Cerebellar nuclear complex (tissue), 1 donor: ENCODE measurements at places on chromosomes 4 and X.

DNA sequence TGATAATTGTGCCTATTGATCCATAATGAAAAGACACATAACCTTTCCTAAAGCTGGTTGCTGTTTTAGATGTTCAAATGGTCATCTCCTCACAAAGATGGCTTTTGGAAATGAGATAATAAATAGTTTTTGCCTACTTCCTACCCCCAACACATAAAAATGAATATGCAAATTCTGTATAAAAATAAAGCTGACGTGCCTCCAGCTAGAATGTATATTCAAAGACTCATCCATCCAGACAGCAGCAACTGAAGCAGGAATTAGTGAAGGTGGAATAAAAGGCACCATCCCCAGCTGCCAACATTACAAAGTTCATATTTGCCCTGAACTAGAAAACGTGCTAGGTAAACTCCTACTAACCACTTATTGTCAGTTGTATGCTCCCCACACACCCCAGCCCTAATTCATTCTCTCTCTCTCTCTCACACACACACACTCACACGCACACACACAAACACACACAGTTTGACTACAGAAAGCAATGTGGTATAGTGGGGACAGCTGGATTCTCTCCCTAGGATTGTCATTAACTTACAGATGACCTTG is 53.6 kb downstream of the PCDH19 start:
- DNase-seq: no peak

DNA sequence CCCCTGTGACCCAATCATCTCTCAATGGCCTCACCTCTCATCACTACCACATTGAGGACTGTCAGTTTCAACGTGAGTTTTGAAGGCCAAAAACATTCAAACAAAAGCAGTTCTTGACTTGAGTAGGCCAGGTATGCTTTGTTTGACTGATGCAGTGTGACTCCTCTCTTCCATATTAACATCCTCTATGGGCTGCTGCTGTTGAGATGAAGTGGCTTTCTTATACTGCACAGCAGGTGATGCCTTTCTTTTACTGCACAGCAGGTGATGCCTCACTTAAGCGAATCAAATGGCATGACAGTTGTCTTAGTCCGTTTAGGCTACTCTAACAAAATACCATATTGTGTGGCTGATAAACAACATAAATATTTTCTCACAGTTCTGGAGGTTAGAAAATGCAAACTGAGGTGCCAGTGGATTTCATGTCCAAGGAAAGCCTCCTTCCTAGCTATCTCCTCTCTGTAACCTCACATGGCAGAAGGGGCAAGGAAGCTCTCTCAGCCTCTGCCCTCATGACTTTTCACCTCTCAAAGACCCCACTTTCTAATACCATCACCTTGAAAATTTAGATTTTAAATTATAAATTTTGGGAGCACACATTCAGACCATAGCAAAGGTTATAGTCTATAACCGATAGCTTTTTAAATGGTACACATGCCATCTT is 2267.9 kb upstream of the AGA start:
- no peak for DNase-seq

- no peak for DNase-seq
These were observed 98.6 kb downstream of the LARP7 start for GRCh38 chr4:112735474-112735951.

- DNase-seq: no peak
These were observed 109.5 kb upstream of the CBR4 start for GRCh38 chr4:169119536-169119935.

- no peak for DNase-seq
These were observed 684.5 kb downstream of the GRID2 start for GRCh38 chr4:92988301-92988700.

DNA sequence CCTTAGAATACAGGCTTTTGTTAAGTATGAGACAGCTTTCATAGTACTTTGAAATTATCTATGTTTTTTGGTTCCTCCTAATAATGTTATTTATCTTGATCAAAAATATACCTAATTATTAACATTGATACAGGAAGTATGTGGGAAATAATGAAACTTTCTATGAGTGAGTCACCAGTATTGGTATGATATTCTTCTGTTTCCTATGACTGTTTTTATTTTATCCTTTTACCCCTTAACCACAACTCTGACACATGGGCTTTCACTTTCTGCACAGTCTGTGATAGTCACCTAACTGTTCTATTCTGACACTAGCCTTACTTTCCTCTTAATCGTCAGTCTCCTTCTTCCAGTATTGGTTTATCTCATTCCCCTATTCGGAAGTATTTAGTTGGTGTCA is 4.7 kb downstream of the THAP9 start:
- no peak for DNase-seq

GRCh38 chr4:100679926-100680325 is 162.1 kb upstream of the EMCN start:
- DNase-seq: no peak

GRCh38 chr4:10006601-10007435 is 14.5 kb downstream of the SLC2A9 start:
- no peak for DNase-seq

GRCh38 chrX:39402158-39402557 is 600.9 kb downstream of the MID1IP1 start:
- no peak for DNase-seq

GRCh38 chrX:104254442-104255115 is at the start of gene ESX1:
Gene ESX1, minus strand, starts transcription at chrX:104254933. Its CDS starts 84 bp downstream, at chrX:104254849.
- DNase-seq: no peak

DNA sequence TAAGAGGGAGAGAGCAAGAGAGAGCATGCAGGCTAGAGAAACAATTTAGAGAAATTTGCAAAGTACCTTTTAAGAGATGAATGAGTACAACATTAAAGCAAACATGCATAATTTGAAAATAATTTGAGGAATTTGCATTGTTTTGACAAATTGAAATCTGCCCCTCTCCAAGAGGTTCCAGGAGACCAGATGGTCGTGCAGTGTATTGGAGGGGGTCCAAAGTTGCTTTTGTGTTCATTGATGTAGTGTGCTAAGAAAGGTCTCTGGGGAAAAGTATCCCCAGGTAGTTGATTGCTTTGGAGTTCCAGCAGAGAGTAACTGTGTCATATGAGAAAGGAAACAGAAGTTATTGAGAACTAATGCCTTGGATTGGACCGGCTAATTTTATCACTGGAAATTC is 635.0 kb upstream of the TENM3 start:
- no peak for DNase-seq

GRCh38 chr4:109649872-109650271 is 53.4 kb downstream of the CASP6 start:
- no peak for DNase-seq

GRCh38 chr4:69071286-69071685 is 25.0 kb upstream of the UGT2B7 start:
- no peak for DNase-seq

DNA sequence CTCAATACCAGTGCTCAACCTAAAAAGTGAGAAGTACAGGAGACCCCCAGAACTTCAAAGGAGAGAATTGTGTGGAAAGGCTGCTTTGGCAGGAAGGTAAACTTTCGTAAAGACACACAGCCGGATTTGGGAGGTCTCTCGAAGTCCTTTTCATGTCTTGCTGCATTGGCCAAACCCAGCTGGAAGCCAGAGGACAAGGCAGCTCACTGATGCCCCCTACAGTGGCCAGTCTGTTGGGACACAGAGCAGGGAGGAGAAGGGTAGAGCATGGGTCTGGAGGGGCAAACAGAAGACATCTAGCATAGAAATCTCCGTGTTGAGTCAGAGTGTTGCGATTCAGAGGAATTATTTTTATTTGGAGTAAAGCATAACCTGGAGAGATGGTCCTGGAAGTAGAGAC is 198.9 kb downstream of the ANK2 start:
- DNase-seq: no peak

GRCh38 chr4:14910411-14910810 is 91.9 kb upstream of the CPEB2 start:
- no peak for DNase-seq

DNA sequence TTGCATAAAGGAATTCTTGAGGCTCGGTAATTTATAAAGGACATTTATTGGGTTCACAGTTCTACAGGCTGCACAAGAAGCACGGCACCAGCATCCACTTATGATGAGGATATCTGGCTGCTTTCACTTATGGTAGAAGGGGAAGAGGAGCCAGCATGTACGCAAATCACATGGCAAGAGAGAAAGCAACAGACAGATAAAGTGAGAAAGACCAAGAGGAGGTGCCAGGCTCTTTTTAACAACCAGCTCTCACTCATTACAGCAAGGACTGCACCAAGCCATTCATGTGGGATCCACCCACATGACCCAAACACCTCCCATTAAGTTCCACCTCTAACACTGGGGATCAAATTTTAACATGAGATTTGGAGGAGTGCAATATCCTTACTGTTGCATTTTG is 1198.2 kb downstream of the ADGRL3 start:
- no peak for DNase-seq

GRCh38 chr4:76511947-76512346 is 76.9 kb downstream of the SHROOM3 start:
- DNase-seq: no peak

GRCh38 chr4:90840828-90841227 is 713.6 kb downstream of the CCSER1 start:
- no peak for DNase-seq

DNA sequence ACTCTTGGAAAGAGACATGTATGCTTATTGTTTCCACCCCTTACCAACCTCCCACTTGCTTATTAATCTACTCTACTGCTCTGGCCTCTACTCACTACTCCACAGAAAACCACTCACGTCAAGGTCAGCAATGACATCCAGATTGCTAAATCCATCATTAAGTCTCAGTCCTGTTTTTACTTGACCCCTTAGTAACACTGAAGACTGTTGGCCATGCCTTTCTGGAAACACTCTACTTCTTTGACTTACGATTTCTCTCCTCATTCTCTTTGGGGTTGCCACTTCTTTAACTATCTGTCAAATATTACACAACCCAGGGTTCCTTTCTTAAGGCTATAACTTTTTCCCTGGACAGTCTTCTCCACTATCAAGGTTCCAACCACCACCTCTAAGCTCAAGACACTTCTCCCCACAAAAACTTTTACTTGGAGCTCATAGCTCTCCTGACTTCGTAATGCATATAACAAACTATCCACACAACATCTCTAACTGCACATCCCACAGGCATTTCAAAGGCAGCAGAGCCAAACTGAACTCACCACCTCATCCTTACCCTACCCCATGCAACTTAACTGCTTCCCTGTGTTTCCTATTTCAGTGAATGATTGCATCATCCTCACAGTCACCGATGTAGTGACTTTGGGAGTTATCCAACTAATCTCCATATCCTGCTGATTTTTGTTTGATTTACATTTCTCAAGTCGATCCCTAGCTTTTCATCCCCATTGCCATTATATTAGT is 15.8 kb upstream of the MAGEA4 start:
- no peak for DNase-seq

GRCh38 chr4:36914106-36914505 is 330.4 kb upstream of the NWD2 start:
- DNase-seq: no peak

- no peak for DNase-seq
These were observed 2711.5 kb downstream of the ARAP2 start for GRCh38 chr4:33532821-33533220.

DNA sequence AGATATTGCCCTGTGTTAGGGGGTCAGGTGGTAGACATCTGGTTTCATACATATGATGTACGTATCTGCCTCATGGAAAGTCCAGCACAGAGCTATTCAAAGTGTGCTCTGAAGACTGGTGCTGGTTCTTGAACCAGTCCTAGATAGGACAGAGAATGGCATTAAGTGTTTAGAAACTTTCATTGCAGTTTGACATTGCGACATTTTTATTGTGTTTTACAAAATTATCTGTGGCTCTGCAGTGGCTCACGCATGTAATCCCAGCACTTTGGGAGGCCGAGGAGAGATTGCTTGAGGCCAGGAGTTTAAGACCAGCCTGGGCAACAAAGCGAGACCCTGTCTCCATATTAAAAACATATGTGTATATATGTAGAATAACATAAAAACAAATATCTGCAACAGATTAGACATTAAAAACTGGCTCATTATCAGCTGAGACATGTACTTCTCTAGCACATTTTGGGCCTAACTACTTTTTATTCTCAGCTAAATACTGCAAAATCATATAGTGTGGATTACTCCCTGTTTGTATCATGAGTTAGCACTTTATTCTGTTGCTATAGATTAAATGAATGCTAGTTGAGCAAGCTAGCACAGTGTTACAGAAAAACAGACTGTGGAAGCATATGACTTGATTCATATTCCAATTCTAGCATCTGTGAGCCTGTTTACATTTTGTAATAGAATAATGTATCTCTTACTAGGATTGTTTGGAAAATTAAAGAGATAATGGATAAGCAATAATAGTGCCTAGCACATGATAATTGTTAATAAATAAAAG is 57.1 kb downstream of the USP9X start:
- no peak for DNase-seq

DNA sequence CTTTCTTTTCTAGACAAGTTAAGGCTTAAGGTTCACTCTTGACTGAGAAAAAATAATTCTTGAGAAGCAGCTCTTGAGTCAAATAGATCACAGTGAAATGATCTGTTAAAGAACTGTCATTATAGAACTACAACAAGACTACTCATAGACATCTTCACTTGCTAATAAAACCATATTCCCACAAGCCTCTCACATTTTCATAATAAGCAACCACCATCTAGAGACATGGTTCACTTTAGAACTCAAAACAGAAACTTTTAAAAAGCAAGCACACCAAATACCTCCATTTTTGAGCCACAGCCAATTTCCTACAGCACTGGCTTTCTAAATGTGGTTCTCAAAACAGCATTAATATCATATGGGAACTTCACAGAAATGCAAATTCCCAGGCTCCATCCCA is 309.5 kb downstream of the TMA16 start:
- no peak for DNase-seq

DNA sequence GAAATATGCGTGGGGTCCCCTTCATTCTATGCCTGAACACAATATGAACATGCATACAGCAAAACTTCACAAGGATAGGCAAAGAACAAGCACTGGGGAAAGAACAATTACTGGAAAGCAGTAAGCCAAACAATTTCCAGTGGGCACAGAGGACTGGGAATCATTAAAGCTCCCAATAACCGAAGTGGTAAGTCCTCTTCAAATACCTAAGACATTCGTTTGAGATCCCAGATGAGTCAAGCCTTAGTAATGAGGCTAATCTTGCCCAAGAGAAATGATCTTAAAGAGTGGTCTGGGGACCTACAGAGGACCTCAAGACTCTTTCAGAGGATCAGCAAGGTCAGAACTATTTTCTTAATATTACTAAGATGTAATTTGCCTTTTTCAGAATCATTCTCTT is 28.6 kb downstream of the ANAPC10 start:
- DNase-seq: no peak

DNA sequence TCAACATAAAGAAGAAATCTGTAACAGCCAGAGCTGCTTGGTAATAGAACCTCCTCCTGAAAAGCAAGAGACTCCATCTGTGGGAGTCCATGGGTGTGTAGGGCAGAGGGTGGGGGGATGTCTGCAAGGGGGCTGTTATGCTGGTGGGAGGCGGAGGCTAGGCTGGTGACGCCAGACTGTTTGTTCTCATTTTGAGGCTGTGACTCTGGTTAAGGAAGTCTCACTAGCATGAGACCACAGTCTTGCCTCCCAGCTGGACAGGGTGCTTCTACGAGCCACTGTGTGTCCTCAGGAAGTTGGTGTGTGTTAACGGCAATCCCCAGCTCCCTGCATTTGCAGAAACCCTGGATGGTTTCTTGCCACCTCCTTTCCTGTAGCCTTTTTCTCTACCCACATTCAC is 79.8 kb downstream of the NSUN7 start:
- no peak for DNase-seq

GRCh38 chr4:113094331-113094730 is 44.9 kb downstream of the ANK2 start:
- no peak for DNase-seq
